ENCODE measurements at places on chromosomes 7 and 10. TPM values are rescaled to one million over a fixed set of nuclear protein-coding genes. Genes with fewer than 3 reads are reported as not detected.

The OR6V1 gene
- not detected for total RNA-seq

GRCh38 chr10:109929501-109930219, 6.3 kb upstream of the XPNPEP1 start:
- no peak for DNase-seq

GRCh38 chr10:98292971-98293370, 25.0 kb upstream of the LOXL4 start:
- no peak for DNase-seq

DNA sequence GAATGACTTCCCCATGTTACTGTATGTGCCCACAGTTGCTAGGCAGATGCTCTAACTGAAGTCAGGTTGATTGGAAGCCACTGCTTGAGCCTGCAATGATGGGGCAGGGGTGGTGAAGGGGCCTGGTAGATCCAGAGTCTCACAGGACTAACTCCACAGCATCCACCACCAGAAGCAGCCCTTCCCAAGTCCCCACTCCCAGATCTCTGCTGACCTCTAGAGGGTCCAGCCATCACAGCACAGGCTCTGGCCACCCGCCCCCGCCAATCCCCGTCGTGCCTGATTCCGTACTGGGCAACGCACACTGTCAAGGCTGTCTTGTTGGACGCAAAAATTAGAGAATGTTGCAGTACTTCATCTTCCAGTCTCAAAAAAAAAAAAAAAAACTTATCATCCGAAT, 136.8 kb upstream of the PDE1C start:
- no peak for DNase-seq

DNA sequence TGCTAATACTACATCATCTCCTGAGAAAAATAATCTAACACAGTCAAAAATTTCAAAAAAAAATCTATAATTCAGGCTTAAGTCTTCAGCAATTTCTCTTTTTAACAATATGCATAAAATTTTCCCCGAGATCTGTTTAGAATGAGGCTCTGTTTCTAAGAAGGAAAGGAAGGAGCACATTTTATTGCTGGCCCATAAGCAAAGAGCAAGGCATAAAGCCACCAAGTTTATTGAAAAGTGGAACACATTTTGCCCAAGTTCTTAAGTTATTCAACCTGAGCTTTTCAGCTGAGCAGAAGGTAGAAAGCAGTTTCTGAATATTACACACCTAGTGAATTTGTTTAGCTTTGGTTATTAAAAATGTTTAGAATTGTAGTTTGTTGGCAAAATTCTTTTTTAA, 73.9 kb downstream of the AGMO start:
- no peak for DNase-seq

The ACTA2 gene
- 15.5 TPM for total RNA-seq

Data from activated CD4-positive, alpha-beta memory T cell treated with anti-CD3 and anti-CD28 coated beads, Interleukin-2, amount 10 ng/mL, durations not matched to agents 7 days and 5 days (primary cell).